G401 (cell line): ENCODE measurements at places on chromosomes 6 and 20. TPM values are rescaled to one million over a fixed set of nuclear protein-coding genes. Genes with fewer than 3 reads are reported as not detected.

DNA sequence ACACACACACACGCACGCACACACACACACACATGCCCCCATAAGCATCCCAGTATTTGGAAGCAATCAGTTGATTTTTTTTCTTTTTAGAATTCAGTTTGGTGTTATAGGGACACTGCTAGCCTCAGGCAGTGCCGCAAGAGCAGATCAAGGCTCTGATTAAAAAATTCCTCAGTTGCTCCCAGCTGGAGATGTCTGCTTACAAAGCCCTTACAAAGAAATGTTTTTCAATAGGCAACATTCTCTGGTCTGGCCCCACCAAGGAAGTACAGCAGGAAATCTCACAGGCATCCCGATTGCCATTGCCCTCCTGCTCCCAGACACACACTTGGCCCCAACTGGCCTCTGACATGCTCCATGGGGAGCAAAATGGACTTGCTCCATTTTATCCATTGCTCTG is 22.9 kb upstream of the CD83 start:
- no peak for DNase-seq

- DNase-seq: no peak
Measured at GRCh38 chr6:118260833-118261232, 287.3 kb upstream of the PLN start.

- peak; percentile 43 for DNase-seq
Measured at GRCh38 chr20:53654932-53655624, 61.4 kb upstream of the ZNF217 start.

DNA sequence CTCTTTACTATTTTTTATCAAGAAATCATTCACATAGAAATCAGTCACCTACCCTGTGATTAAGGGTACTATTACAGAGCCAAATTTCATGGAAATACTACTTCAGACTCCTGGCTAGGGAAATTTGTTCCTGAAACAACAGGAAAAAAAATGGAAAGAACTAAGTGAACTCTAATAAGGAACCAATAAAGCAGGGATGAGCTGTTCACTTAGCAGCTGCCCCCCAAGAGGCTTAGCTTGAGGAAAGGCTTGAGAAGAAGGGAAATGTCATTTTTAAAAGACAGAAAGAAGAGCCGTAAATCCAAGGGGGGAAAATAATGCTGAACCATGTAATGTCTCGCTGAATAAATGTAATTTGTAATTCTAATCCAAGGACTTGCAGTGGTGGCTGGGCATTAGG is 88.8 kb downstream of the COL21A1 start:
- no peak for DNase-seq

DNA sequence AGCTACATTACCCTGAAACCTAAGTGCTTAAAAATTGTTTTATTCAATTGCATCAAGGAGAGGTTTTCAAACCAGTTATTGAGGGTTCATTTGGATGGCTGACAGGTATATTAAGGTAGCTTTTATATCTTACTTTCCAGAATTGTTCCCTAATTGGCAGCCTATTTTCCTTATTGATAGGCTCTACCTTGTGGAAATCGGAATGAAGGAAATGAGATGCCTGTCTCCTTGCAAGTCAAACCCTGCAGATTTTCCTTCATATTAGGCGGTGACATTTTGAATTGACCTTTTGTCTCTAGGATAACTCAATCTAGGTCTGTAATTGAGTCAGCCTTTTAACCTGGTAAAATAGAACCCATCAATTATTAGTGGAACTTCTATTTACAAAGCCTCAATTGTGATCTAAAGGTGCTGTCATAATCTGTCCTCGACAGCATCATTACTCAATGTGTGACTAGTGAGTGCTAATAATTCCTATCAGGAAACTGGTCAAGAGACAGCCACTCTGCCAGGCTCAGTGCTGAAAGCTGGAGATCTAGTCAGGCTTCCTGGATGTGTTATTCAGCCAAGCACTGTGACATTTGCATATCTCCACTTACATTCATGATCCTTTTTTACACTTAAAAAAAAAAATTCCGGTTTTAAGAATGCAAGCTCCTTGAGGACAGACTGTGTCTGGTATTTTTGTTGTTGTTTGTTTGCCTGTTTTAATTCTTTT is 20.1 kb downstream of the OPRM1 start:
- peak; percentile 65 for DNase-seq

GRCh38 chr6:135397172-135397952 is 100.2 kb downstream of the AHI1 start:
- no peak for DNase-seq

GRCh38 chr20:63503524-63503923 is 4.6 kb upstream of the EEF1A2 start:
- DNase-seq: no peak

DNA sequence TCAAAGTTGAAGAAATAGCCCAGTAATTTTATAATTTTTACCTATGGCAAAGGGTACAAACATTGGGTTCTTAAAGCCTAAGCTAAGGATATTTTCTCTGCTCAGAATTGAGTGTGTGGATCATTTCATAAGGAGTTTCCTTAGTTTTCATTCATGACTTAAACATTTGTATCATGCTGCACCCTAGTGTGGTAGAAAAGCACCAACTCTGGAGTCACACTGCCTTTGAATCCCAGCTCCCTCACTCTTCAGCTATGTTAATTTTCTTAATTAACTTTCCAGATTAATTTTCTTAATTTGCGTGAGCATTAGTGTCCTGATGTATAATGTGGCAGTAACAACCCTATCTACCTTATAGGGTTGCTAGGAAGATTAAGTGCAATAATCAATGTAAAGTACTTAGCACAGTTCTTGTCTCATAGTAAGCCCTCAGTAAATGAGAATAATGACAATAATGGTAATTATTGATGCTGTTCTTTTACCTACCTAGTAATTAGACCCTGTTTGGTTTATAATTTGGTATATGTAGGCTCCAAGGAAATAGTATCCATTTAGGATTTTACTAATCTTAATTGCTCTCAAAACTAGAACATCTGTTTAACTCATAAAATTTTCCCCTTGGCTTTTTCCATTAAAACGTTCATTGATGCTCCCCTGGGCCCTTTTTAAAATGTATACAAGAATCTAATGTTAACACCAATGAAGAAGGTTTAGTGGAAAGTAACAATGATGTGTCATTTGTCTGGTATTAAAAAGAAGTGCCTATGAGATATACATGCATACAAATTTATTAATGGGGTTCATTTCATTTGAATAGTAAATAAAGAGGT is 31.6 kb downstream of the DSE start:
- DNase-seq: no peak

DNA sequence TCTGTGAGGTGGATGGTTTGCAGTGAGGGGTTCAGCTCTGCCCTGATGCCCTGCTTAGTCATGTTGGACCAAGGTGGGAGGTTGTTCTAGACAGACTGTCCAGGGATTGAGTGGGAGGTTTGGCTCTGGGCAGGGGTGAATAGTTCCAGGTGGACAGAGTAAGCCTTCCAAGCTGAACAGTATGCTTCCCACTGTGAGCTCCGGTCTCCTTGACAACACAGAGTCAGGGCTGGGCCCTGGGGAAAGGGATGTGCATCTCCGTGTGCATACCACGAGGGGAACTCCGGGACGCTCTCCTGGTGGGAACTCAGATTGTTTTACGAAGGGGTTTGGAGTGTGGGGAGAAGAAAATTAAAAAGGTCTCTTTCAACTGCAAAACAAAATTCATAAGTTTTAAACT is 174.7 kb downstream of the DHX35 start:
- DNase-seq: no peak

DNA sequence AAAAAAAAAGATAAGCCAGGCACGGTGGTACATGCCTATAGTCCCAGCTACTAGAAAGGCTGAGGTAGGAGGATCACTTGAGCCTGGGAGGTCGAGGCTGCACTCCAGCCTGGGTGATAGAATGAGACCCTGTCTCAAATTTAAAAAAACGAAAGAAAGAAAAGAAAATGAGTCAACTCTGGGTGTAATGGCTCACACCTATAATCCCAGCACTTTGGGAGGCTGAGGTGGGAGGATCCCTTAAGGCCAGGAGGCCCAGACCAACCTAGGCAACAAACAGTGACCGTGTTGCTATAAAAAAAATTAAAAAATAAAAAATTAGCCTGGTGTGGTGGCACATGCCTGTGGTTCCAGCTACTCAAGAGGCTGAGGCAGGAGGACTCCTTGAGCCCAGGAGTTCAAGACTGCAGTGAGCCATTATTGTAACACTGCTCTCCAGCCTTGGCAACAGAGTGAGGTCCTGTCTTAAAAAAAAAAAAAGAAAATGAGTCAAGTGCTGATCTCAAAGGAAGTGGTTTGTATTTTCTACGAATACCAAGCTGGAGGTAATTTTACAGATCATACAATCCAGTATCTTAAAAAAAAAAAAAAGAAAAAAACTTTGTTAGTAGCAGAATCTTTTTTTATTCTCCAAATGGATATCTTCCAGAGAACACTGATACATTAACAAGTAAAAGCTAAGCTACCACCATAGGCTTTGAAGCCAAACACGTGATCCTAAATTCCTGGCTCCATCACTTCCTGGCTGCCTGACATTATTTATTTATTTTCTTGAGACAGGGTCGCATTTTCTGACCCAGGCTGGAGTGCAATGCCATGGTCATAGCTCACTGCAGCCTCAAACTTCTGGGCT is 5.7 kb downstream of the COMMD7 start:
- no peak for DNase-seq

DNA sequence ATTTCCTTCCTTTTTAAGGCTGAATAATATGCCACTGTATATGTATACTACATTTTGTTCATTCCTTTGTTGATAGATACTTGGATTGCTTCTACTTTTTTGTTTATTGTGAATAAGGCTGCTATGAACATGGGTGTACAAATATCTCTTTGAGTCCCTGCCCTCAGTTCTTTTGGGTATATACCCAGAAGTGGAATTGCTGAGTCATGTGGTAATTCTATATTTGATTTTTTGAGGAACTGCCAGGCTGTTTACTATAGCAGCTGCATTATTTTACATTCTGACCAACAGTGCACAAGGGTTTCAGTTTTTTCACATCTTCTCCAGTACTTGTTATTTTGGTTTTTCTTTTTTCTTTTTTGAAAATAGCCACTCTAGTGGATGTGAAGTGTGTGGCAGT is 34.1 kb downstream of the CDS2 start:
- no peak for DNase-seq

- DNase-seq: no peak
Measured at GRCh38 chr6:119535332-119535731, 185.8 kb upstream of the MAN1A1 start.

DNA sequence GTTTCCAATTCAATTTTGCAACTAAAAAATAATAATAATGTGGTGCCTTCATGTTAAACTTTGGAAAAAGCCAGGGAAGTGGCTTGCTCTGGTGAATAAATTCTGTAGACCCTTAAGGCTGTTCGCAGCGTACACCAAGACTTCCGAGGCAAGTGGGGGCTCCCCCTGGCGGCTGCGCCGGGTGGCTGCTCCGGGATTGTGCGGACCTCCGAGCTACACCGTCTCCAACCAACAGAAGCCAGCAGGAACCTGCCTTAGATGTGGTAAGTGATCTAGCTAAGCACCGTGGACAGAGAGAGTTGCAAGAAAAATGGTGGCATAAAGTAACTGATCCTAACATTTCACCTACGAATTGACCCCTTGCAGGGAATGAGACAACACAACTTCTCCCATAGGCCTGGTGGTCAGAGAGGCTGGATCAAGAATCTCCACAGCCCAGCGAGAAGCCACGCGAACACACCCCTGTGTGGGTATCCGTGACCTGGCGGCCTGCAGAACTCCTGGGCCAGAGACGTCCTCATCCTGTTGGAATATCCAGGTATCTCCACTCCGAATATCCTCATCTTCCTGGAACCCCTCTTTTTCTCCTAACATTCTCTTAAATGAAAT is 69.6 kb downstream of the TBXT start:
- peak; percentile 80 for DNase-seq

DNA sequence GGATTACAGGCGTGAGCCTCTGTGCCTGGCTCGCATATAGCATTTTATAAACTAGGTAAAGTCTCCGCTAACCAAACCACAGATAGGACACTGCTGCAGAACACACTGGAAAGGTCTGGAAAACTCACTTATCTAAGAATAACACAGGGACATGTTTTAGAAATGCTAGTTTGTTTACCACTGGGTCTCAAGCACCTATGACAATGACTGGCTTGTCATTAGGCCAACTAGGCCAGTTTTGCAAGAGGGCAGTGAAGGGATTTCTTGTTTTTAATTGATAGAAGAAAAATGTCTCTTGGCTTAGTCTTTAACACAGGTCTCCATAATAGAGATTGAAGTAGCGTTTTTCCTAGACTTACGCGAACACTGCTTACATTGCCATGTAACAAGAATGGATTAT is 201.4 kb downstream of the TMEM242 start:
- DNase-seq: no peak

KHDC1L gene
- 4.2 TPM in 1 of 2 replicates, not detected in the other for total RNA-seq

CST4 gene
- not detected in 2 replicates for total RNA-seq

CYP39A1 gene
- total RNA-seq: not detected in 2 replicates

COL11A2 gene
- total RNA-seq: 7.0 and 10.4 TPM in 2 replicates

GRM1 gene
- not detected in 2 replicates for total RNA-seq

FAXC gene
- total RNA-seq: 0.71 and 2.3 TPM in 2 replicates

KCNK16 gene
- total RNA-seq: not detected in 2 replicates
